ENCODE measurements at places on chromosomes 7 and 10. TPM values are rescaled to one million over a fixed set of nuclear protein-coding genes. Genes with fewer than 3 reads are reported as not detected.

The PNLIPRP3 gene
- total RNA-seq, result not detected

The ITIH5 gene
- total RNA-seq, result 1.4 TPM

The CC2D2B gene
- 1.4 TPM for total RNA-seq

DNA sequence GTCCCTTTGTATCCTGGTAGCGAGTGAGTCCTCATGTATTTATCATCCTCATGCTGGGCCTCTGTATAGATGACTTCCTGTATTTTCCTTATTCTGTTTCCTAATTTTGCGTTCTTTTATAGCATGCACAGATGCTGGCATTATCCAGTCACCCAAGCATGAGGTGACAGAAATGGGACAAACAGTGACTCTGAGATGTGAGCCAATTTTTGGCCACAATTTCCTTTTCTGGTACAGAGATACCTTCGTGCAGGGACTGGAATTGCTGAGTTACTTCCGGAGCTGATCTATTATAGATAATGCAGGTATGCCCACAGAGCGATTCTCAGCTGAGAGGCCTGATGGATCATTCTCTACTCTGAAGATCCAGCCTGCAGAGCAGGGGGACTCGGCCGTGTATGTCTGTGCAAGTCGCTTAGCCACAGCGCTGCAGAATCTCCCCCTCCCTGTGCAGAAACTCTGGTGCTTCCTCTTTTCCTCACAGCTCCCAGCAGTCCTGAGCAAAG lies 183.1 kb upstream of the PRSS58 start:
- DNase-seq, result no peak
- H3K4me3 ChIP-seq, result no peak overlapping the region
- H3K27me3 ChIP-seq, result no peaks in the 10 kb centered on the region
- no peaks in the 10 kb centered on the region for H3K36me3 ChIP-seq
- H3K27ac ChIP-seq, result no peak overlapping the region

- no peaks in the 10 kb centered on the region for H3K36me3 ChIP-seq
- H3K4me3 ChIP-seq, result no peak overlapping the region
- H3K4me1 ChIP-seq, result no peaks in the 10 kb centered on the region
- DNase-seq, result no peak
- no peaks in the 10 kb centered on the region for H3K27me3 ChIP-seq
- no peak overlapping the region for H3K27ac ChIP-seq
Observed at GRCh38 chr10:75841266-75841665, 409.8 kb downstream of the LRMDA start.

DNA sequence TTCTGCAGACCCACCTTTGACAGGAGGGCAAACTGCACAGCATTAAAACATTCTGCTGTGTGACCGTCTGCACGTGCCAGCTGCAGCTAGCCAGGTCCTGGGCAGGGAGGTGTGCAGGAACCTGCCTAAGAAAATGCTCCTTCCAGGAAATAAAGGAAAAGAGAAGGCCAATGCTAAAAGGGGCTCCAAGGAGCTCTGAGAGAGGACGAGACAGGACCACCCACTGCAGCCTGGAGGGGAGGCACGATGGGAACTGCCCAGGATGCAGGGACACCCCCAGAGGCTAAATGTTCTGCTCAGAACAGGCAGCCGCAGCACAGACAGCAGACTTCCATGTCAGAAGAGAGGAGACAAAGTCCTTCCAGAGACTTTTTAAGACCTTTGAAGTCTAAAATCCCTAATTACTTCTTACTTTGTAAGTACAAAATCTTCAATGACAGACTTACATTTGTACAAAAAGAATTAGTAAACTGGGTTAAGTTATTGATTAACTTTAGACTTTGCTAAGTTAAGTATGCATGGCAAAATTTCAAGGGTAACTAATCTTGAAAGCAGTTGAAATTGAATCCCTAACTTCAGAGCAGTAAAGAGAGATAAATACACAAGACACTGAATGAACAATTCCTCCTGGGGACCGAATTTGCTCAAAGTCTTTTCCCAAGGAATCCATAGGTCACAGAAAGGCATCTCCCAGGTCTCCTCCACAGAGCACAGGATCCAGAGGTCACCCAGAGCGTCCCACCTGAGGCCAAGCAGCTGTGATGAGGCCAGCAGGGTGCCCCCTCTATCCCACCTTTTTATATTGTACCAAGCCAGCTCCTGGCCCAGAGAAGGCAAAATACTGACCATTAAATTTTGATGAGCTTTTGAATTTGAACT lies 21.5 kb downstream of the HSPA12A start:
- H3K27ac ChIP-seq, result no peak overlapping the region
- no peaks in the 10 kb centered on the region for H3K27me3 ChIP-seq
- DNase-seq, result no peak
- peaks cover 50% of the 10 kb centered on the region for H3K4me1 ChIP-seq

- DNase-seq, result no peak
- H3K4me3 ChIP-seq, result no peak overlapping the region
- H3K4me1 ChIP-seq, result no peaks in the 10 kb centered on the region
- no peaks in the 10 kb centered on the region for H3K36me3 ChIP-seq
- no peak overlapping the region for H3K27ac ChIP-seq
- no peaks in the 10 kb centered on the region for H3K27me3 ChIP-seq
Observed at GRCh38 chr10:25695586-25695985, 238.4 kb upstream of the MYO3A start.

- peak overlapping the region; percentile 97 for H3K4me3 ChIP-seq
- peak; percentile 78 for DNase-seq
Observed at GRCh38 chr7:158829021-158829341, 328 bp downstream of the ESYT2 start.

GRCh38 chr7:125197731-125198393 lies 268.2 kb upstream of the POT1 start:
- H3K36me3 ChIP-seq, result no peaks in the 10 kb centered on the region
- no peak overlapping the region for H3K27ac ChIP-seq
- no peak for DNase-seq
- H3K4me1 ChIP-seq, result no peaks in the 10 kb centered on the region
- H3K27me3 ChIP-seq, result no peaks in the 10 kb centered on the region
- H3K4me3 ChIP-seq, result no peak overlapping the region

GRCh38 chr10:11113156-11113555 lies 95.5 kb downstream of the CELF2 start:
- no peaks in the 10 kb centered on the region for H3K27me3 ChIP-seq
- no peak for DNase-seq
- no peak overlapping the region for H3K27ac ChIP-seq

DNA sequence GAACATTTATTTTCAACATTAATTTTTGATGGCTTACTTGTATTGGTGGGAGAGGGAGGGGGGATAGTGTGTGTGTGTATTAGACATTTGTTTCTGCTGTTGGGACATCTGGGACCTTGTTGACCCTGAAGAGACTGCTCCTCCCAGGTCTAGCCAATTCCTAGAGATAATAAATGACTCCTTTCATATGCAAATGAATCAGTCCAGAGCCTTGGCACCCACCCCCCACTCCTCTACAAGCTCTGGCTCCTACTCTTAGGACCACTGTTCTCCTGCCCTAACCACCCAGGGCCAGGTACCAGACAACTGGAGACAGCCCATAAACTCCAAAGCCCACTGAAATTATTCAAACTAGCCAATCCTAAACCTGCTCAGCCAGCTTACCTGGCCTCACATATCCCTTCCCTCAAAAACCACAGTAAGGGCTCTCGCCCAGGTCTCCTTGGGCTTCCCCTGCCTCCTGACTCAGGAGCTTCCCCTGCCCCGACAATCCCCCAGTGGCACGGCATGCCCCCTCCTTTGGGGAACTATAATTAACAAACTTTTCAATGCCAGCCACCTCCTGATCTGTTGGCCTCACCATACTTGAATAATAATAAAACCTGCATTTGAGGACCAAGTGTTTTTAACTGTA lies 233.3 kb downstream of the ELMO1 start:
- no peaks in the 10 kb centered on the region for H3K4me1 ChIP-seq
- no peaks in the 10 kb centered on the region for H3K27me3 ChIP-seq
- DNase-seq, result no peak
- H3K4me3 ChIP-seq, result no peak overlapping the region
- no peak overlapping the region for H3K27ac ChIP-seq

- H3K27me3 ChIP-seq, result no peaks in the 10 kb centered on the region
- H3K27ac ChIP-seq, result no peak overlapping the region
- H3K36me3 ChIP-seq, result no peaks in the 10 kb centered on the region
- H3K4me3 ChIP-seq, result no peak overlapping the region
Observed at GRCh38 chr10:4070184-4070583, 285.2 kb upstream of the KLF6 start.

GRCh38 chr10:104447331-104447730 lies 93.7 kb downstream of the CFAP58 start:
- H3K27ac ChIP-seq, result no peak overlapping the region
- no peak overlapping the region for H3K4me3 ChIP-seq
- H3K36me3 ChIP-seq, result no peaks in the 10 kb centered on the region
- H3K27me3 ChIP-seq, result no peaks in the 10 kb centered on the region

GRCh38 chr7:149774237-149775175 lies 1.1 kb upstream of the ZNF467 start:
- no peak overlapping the region for H3K27ac ChIP-seq
- no peaks in the 10 kb centered on the region for H3K27me3 ChIP-seq
- H3K36me3 ChIP-seq, result peaks cover under 1% of the 10 kb centered on the region
- H3K4me3 ChIP-seq, result no peak overlapping the region
- peaks cover 4% of the 10 kb centered on the region for H3K4me1 ChIP-seq

GRCh38 chr10:49135575-49136313 lies 1.9 kb upstream of the FAM170B start:
- no peak for DNase-seq
- H3K27me3 ChIP-seq, result no peaks in the 10 kb centered on the region
- H3K4me3 ChIP-seq, result no peak overlapping the region
- H3K27ac ChIP-seq, result no peak overlapping the region

GRCh38 chr10:86374664-86375063 lies 8.1 kb upstream of the GRID1 start:
- H3K27ac ChIP-seq, result no peak overlapping the region
- H3K4me1 ChIP-seq, result peaks cover 3% of the 10 kb centered on the region
- no peaks in the 10 kb centered on the region for H3K36me3 ChIP-seq

DNA sequence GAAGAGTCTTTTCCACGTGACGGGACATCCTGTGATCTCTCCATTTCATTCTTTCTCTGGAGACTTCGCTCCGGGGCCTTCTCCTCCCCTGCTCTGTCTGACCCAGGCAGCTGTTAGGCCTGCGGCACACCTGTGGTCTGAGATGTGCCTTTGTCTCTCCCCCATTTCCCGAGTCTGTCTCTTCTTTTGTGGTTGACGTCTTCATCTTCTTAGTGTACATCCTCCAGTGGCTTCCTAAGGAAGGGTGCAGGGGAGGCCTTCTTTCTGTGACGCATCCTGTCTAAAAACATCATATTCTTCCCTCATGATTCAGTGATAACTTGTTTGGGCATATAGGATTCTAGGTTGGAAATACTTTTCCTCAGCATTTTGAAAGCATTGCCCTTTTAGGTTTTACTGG lies 17.2 kb upstream of the ATP6V0E2 start:
- no peaks in the 10 kb centered on the region for H3K27me3 ChIP-seq
- peaks cover 13% of the 10 kb centered on the region for H3K36me3 ChIP-seq
- H3K4me3 ChIP-seq, result no peak overlapping the region
- H3K27ac ChIP-seq, result no peak overlapping the region

- no peak overlapping the region for H3K27ac ChIP-seq
- H3K36me3 ChIP-seq, result no peaks in the 10 kb centered on the region
- DNase-seq, result no peak
- H3K4me1 ChIP-seq, result peaks cover 25% of the 10 kb centered on the region
Observed at GRCh38 chr7:16660702-16661464, 14.9 kb downstream of the BZW2 start.

All from adrenal gland (tissue), 19 donors.